GM23248 (cell line): ENCODE measurements at places on chromosomes 6 and 20.
A peak's percentile ranks its signal among the peaks of the same experiment; 100 is the strongest.

GRCh38 chr6:144928847-144929246, 643.7 kb downstream of the UTRN start:
- DNase-seq: no peak

- peak; percentile 23 for DNase-seq
Observed at GRCh38 chr6:143026696-143027449, 33.8 kb upstream of the AIG1 start.

DNA sequence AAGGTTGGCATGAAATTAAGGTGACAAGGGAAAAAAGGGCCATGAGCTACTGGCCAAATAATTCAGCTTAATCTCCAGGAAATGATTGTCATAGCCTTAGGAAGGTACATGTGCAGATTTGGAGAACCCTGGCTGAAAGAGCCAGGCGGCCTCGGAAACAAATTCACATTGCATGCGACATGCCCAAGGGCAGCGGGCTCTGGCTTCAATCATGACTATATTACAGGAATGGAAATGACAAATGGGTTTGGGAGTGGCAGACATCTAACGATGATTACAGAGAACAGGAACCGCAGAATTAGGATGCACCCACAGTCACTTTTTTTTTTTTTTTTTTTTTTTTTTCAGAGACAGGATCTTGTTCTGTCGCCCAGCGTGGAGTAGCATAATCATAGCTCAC, 112.4 kb upstream of the SALL4 start:
- DNase-seq: no peak

GRCh38 chr20:53911301-53911700, 159.1 kb downstream of the BCAS1 start:
- DNase-seq: no peak

- DNase-seq: no peak
Observed at GRCh38 chr20:16317445-16318362, 255.5 kb downstream of the KIF16B start.

DNA sequence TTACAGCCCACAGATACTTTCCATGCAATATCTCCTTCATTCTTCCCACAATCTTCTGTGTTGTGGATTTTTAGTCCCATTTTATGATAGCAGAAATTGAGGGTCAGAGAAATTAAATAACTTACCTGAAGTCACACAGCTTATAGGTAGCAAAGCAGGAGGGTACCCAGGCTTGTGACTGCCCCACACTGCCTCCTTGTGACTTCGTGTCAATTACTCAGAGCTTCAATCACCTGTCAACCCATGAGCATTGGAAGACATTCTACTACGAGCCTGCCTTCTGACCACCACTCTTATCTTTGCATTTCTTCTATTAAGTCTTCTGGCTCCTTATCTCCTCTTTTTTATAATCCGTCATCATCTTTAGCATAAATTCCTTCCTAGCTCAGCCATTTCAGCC, 71.6 kb upstream of the NRSN1 start:
- no peak for DNase-seq

GRCh38 chr20:62387219-62387913, 463 bp downstream of the RPS21 start:
- no peak for DNase-seq

DNA sequence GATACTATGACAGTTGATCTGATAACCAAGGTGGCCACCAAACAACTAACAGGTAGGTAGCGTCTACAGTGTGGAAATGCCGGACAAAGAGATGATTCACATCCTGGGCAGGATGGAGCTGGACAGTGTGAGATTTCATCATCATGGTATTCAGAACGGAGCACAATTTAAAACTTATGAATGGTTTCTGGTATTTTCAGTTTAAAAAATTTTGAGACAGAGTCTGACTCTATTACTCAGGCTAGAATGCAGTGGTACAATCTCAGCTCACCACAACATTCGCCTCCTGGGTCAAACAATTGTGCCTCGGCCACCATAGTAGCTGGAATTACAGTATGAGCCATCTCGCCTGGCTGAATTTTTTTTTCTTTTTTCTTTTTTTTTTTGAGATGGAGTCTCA, 43.8 kb downstream of the CEP57L1 start:
- DNase-seq: peak; percentile 67
